ENCODE measurements at places on chromosomes 7 and 10. TPM values are rescaled to one million over a fixed set of nuclear protein-coding genes. Genes with fewer than 3 reads are reported as not detected.

DNA sequence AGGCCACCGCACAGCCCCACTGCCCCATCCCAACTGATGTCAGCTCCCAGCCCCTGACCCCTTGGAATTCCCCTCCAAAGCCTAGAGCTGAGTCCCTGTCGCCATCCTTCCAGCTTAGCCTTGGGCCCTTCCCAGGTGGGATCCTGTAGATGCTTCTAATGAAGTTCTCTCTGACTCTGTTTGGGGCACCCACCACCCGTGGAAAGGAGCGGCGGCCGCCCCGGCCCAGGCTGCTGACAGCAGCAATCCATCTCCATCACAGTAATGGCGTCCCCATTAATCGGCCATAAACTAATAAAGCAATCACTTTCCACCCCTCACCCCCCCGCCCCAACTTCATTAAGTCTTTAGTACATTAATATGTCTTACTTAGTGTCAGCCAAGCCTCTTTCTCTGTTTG, 25.6 kb downstream of the KAZALD1 start:
- no peak for DNase-seq

The SLC18A3 gene
- total RNA-seq = 4.6 TPM

- peak; percentile 71 for DNase-seq
Observed at GRCh38 chr7:16660702-16661464, 14.9 kb downstream of the BZW2 start.

DNA sequence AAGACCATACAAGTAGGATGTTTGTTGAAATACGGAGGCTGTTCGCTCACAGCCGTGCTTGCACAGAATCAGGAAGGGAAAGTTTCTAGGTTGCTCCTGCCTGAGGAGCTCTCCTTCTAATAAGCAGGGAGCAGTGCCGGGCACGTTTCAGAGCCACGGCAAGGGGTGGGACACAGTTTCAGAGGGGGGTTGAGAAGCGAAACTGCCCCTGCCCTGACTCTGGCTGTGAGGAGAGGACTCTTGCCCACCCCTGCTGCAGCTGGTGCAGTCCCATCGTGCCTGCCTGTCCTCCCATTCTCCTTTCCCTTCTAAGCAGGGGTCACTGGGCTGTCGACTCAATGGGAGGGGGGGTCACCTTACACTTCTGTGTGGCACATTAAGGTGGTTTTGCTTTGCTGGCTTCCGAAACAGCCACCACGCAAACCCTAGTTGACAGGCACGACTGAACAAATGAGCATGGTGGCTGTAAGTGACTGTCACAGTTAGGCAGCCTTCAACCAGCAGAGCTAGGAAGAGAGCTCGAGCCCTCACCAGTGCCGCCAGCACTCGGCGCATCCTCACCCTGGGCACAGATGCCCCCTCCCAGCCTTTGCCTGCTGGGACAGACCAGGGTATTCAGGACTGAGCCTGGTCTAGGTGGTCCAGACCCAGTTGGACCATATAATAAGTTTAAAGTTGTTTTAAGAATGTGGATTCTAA, 37.5 kb downstream of the ZNF467 start:
- no peak for DNase-seq

GRCh38 chr10:33327751-33328150, 6.7 kb downstream of the NRP1 start:
- DNase-seq = peak; percentile 23

The CNPY1 gene
- total RNA-seq = not detected

The WIPF3 gene
- 1.0 TPM for total RNA-seq

DNA sequence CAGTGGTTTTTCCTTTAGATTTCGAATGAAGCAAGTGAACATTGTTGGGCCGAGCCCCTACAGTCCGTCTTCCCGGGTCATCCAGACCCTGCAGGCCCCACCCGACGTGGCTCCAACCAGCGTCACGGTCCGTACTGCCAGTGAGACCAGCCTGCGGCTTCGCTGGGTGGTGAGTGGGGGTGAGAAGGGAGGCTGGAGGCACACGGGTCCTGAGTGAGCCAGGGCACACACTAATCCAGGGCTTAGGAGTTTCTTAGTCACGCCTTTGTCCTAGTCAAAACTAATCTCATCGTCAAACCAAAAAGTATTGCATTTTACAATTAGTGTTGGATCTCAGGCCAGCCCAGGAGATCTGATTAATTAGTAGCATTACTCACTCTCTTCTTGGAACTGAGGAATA, 568.8 kb upstream of the FOXK1 start:
- no peak for DNase-seq

The HOXA13 gene
- total RNA-seq = not detected

The ANKMY2 gene
- 21.9 TPM for total RNA-seq

- DNase-seq = peak; percentile 83
Observed at GRCh38 chr7:117008886-117009531, 55.7 kb downstream of the ST7 start.

DNA sequence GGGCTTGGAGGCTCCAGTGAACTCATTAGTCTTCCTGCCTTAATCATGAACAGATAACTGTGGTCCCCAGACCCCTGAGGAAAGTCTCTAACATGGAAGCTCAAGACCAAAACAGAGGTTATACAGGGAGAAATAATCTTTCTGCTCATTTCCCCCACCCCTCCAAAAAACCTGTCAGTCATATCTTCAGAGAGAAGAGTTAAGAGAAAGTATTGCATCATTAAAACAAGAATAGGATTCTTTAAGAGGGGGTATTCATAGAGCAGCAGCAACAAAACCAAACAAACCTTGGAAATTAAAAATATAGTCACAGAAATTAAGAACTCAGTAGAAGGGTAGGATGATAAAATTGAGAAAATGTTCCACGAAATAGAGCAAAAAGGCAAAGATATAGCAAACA, 7.6 kb downstream of the CLEC2L start:
- no peak for DNase-seq

Measured in astrocyte (in vitro differentiated cells and primary cell).